ENCODE measurements at places on chromosomes 1 and 21.

DNA sequence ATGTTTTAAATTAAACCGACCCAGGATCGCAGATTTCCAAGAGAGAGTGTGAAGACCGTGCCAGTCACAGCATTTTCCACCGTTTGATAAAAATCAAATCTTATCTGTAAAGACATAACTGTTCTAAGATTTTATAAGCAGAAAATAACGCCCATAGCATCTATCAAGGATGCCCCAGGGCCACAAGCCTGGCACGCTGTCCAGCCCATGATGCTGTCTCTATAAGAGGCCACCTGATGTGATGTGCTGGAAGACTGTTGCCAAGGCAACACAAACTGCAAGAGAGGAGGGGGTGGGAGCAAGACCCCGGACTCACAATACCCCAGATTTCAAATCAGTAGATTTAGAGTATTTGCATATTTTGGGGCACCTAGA is 116.5 kb downstream of the DSCAM start:
- DNase-seq: no peak

DNA sequence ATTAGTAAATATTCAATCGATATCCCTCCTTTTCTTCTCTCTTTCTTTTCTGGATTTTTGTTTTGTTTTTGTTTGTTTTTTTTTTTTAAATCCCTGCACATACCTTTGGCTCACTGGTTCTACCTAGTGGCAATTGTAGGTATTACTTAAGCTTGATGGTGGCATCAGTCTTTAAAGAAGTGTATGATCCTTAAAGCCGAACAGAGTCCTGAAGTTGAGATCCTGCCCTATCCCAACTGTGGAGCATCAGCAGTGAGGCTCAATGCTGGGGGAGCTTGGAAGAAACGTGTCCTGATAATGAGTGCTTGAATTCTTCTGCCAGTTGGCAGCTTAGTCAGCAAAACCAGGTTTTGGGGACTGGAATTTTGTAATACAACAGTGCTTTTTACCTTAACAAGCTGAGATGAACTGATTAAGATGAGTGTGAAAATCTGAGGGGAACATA is 60.8 kb downstream of the FASLG start:
- DNase-seq: peak; percentile 73

GRCh38 chr21:8989721-8990325 is 1531.6 kb upstream of the TPTE start:
- no peak for DNase-seq

DNA sequence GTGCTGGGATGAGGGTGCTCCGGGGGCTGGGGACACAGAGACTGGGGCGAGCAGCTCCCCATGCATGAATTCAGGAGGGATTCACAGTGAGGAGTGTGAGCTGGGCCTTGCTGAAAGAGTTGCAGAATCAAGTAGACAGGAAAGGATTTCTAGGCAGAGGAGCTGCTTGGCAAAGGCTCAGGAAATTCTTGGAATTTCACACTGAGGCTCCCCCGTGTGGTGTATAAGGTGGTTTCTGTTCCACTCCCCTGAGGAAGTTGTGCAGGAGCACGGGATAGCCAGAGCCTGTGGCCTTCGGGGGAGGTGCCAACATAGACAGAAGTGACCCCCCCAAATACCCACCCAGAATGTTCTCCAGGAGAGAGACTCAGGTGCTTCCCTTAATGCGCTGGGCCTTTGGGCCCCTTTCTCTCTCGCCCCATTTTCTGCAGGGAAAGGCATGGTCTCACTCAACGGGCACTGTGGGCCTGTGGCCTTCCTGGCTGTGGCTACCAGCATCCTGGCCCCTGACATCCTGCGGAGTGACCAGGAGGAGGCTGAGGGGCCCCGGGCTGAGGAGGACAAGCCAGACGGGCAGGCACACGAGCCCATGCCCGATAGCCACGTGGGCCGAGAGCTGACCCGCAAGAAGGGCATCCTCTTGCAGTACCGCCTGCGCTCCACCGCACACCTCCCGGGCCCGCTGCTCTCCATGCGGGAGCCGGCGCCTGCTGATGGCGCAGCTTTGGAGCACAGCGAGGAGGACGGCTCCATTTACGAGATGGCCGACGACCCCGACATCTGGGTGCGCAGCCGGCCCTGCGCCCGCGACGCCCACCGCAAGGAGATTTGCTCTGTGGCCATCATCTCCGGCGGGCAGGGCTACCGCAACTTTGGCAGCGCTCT is 58.5 kb upstream of the ACTL8 start:
- no peak for DNase-seq

DNA sequence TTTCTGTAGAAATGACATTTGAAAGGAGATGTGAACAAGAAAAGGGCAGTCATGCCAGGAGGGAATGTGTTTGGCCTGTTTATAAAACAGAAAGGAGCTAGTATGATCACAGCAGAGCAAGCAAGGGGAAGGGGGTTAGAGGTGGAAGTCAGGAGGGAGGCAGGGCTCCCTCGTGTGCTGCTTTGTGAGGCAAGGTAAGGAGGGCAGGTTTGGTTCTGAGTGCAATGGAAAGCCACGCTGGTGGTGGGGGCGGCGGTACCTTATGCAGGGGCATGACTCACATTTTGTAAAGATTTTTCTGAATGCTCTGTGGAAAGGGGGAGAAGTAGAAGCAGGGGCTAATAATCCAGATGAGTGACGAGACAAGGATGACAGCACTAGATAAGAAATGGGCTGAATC is 197.5 kb upstream of the C8B start:
- DNase-seq: no peak

DNA sequence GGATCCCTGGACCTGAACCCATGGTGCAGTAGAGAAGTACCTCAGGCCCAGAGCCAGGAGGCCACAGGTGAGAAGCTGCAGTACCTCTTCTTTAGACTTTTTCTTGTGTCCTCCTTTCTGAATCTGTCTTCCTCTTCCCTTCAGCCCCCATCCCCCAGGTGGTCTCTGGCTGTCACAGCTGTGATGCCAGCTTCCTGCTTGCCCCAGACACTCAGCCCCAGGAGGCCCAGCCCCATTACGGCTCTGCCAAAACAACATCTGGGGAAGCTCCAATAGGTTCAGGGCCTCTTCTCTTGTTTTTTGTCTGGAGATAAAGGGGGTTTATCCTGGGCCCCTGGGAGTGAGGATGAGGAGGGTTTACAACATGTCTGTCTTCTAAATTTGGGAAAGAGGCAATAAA is 9.5 kb upstream of the BTG2 start:
- DNase-seq: no peak

DNA sequence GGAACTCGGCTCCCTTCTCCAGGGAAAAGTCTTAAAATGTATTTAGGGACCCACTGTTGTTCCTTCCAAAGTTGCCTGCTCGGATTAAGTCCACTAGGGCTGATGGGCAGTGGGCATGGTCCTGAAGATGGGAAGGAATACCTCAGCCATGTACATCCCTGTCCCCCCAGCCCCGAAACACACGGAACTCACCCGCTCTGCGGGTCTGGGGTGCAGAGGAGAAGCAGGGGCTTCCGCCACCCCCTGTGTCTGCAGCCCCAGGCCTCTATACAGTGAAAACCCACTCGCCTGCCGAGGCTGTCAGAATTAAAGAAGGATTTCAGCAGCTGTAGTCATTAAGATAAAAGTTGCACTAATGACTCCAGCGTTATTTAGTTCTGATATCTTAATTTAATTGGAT is 212.6 kb upstream of the VAMP3 start:
- no peak for DNase-seq

DNA sequence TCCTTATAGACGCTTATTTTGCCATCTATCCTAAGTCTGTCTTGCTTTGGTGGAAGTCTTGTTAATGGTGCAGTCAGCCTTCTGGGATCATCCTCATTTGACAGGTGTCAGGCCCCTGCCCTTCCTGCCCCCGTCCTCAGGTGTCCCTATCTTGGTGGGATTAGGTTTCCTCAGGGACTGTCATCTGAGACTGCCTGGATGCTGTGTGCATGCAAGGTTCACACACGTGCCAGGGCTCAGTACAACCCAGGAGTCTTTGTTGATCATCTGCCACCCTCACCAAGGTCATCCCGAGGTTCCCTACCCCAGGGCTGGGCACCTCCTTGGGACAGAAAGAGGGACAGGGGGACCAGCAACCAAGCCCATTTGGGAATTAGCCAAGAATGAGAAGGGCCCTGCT is 18.0 kb downstream of the PADI2 start:
- DNase-seq: no peak
